ENCODE measurements at places on chromosomes 2 and 18.

DNA sequence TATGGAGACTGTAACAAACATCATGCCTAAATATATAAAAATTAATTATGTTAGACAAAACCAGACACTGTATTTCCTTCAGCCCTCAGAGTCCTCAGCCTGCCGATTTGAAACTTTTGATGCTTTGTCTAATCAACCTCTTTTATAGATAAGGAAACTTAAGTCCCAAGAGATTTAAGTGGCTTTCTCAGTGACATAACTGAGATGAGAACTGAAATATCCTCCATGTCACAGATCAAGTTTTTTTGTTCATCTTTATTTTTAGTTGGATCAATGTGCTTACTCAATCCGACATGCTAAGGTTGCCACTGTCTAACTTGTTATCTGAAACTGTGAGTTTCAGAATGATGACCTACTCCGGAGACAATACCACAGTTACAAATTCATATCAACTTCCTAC is 72.3 kb downstream of the BARD1 start:
- no peak for DNase-seq

GRCh38 chr2:234139755-234140154 is 89.3 kb downstream of the SPP2 start:
- DNase-seq: no peak

- no peak for DNase-seq
These were observed 39.7 kb upstream of the NEDD4L start for GRCh38 chr18:58004317-58004716.

- DNase-seq: no peak
These were observed 50.9 kb downstream of the COL3A1 start for GRCh38 chr2:189024901-189025618.

- DNase-seq: no peak
These were observed 277.0 kb downstream of the NEDD4L start for GRCh38 chr18:58320907-58321561.

- no peak for DNase-seq
These were observed 726.6 kb upstream of the FANCL start for GRCh38 chr2:58967736-58968135.

DNA sequence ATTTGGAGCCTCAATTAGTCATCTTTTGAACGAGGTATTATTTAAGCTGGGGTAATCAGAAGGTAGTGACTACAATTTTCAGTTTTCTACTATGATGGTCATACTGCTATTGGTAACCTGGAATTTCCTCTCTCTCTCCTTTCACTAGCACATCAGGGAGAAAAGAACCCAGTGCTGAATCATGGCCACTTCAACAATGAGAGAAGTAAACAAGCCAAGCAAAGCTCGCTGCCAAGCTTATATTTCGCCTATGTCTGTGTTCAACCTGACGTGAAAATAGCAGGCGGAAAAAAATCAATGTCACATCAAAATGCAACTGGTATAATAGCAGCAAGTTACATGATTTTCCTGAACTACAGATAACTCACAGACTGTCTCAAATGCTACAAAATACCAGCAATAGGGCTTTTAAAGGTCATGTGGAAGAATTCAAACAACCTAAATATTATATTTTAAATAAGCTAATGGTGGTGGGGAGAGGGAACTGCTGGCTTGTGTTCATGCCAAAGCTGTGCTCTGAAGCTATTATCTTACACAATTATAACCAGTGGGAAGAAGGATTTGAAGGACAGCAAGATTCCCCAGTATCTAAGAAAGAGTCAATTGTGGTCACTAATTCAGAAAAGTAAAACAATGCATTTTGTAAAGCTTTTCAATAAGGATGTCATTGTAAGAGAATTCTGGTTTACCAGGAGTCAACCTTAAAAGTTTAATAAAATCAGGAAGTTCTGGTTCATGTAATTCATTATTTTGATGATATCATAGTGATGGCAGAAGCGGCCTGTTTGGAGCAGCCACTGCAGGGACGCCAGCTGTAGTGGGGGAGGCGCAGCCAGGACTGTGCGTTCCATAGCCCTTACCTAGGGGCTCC is 38.0 kb downstream of the RNF152 start:
- DNase-seq: no peak

- no peak for DNase-seq
These were observed 4.4 kb downstream of the GAL3ST2 start for GRCh38 chr2:241780939-241781569.

DNA sequence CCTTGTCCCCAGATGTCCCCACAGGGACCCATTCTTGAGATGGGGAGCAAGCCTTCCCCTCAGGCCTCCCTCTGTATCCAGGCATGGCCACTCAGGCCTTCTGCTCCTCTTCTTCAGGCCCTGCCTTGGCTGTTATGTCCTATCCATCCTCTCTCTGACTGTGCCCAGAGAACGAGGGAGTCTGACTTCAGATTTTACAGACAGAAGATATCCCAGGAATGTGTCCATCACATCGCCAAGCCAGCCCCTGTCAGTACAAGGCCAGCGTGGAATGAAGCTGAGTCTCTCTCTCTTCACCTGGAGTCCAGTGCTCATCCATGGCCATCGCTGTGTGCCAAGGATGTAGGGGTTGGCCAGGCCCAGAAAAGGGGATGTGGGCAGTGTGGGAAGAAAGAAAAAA is 57.6 kb downstream of the SDC1 start:
- DNase-seq: no peak

DNA sequence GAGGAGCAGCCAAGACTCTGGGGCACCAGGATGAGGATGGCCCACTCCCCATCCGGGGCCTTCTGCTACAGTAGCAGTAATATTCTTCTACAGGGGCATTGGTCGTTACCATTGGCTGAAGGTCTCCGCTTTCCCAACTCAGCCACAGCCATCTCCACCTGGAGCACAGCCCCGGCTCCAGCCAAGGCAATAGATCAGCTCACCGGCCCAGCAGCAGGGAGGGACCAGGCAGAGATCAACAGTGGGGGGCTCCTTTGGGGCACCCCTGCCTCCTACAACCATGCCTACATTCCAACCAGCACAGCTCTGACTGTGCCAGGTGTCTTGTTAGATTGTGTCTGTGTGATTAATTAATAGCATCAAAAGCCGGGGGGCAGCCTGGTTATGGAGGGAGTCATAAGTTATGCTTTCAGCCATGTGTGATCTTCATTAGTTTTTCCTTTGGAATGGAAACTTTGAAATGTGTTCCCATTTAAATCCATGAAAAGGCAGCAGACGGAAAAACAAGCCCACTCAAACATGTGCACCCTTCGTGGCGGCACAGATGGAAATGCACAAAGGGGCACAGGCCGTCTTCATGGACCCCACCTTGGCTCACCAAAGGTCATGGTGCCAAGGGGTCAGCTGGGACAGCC is 68.6 kb upstream of the BZW1 start:
- no peak for DNase-seq

DNA sequence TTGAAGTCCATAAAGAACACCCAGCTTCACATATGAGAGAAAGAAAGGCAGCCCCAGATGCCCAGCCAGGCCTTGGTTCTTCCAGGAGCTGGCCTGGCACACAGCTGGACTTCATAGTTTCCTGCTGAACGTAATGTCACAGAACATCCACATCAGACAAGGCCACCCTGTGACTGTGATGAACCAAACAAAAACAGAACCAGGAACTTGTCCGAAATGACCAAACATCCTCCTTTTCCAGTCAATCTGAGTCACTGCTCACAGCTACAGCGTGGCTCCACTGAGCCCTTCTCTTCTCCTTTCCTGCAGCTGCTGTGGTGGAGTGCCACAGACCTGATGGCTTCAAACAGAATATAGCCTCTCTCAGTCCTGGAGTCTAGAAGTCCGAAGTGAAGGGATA is 45.4 kb upstream of the PAPOLG start:
- no peak for DNase-seq

DNA sequence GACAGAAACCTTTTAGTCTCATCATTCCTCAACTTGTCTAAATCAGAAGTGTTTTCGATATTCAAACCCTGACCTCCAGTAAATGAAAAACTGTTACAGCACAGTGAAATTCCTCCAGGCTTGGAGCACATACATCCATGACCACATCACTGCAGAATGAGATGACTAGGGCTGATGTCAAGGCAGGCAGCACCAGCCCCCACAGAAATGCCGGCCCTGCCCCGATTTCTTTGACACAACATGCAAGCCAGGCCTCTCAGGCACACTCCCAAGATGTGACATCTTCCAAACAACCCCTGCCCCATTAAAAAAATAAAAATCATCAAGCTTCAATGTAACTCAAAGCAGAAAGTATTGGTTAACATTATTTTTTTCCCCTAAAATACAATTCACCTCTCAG is 103.3 kb downstream of the CTAGE1 start:
- DNase-seq: no peak

DNA sequence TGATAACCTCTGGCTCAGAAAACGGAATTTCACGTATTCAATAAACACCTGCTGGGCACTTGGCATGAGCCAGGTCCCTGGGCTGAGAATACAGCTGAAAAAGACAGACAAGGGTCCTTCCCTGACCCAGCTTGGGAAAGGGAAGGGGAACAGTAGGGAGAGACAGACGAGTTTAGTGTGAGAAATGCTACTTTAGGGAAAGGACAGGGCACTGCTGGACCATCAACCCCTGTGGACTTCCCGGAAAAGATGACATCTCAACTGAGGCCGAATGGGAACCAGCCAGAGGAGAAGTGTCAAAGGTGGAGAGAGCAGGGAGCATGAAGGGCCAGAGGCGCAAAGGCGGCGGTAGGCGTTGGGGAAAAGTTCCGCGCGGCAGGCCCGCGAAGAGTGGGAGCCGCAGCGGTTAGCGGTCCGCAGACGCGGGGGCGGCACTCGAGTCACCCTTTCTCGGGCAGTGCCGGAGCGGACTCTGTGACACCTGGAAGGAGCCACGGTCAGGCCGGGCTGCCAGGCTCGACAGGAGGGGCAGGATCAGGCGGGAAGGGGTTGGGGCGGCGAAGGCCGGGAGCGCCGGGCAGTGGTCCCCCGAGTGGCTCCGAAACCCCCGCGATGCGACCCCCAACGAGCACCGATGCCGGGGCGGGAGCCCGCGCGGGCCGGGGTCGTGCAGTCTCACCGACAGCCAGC is 519 bp downstream of the TEX261 start:
- no peak for DNase-seq

DNA sequence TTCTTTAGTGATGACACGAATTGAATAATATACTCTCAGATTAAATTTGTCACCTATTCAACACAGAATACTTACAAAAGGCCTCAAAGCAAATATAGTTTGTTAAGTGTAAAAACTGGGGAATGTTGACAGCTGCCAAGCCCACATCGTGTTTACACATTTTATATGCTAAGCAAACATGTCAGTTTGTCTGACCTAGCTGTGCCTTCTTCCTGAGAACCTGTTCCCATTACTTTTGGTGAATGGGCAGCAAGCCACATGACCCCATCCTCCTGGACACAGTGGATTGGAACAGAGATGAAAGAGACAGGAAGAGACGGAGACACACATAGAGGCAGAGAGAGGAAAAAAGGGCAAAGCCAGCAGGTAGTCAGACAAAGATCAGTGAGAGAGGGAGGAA is 22.9 kb upstream of the CUL3 start:
- no peak for DNase-seq

GRCh38 chr18:12085786-12086185 is 7.9 kb upstream of the ANKRD62 start:
- no peak for DNase-seq

- no peak for DNase-seq
These were observed 186.1 kb downstream of the INHBB start for GRCh38 chr2:120531863-120532600.

GRCh38 chr18:78416853-78417252 is 562.8 kb upstream of the SALL3 start:
- DNase-seq: no peak

- DNase-seq: no peak
These were observed 303.1 kb upstream of the VWC2L start for GRCh38 chr2:214107726-214108125.

DNA sequence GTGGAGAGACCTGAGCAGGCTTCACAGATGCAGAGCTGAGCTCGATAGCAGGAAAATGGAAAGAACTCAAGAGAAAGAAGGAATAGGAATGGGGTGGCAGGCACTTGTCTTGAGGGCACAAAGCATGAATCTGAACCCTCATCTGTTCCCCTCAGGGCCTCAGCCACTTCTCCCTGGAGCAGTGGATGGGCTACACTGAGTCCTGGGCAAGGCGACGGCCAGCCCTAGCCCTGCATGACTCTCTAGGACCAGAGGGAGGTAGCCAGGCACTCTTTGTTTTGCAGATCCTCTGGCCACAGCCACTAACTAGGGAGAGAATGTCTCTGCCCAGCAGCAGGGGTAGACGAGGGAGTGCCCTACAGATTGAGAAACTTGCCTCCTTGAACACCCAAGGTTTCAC is 3.4 kb upstream of the TEX51 start:
- DNase-seq: no peak

DNA sequence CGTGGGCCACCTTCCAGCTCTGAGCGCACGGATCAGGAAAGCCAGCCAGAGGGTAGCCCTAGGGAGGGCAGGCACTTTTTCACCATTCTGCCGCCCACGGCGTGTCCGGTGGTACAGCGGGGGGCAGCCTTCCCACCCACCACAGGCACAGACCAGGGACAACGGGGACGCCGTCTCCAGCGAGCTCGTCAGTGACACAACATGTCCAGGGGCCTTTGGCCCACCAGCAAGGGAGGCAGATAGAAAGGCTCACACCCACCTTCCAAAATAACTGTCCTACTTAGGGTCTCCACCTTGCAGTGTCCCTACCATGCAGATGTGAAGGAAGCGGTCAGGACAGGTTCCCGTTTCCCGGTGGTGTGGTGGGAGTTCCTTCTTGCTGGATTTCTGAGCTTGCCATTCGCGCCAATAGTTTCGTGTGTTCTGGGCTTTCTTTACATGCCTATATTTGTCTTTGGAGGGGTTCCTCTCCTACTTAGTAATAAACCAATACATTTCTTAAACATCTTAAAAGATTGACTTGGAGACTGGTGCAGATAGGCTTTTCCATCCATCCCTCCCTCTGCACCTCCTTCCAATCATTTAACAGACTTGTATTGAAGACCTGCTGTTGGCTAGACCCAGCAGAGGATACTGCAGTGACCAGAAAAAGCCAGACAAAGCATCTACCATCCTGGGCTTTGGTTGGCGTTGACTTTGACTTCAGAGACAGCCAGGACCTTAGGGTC is 872 bp downstream of the ASB1 start:
- DNase-seq: no peak

GRCh38 chr2:230765611-230766300 is 53.1 kb downstream of the CAB39 start:
- DNase-seq: no peak

DNA sequence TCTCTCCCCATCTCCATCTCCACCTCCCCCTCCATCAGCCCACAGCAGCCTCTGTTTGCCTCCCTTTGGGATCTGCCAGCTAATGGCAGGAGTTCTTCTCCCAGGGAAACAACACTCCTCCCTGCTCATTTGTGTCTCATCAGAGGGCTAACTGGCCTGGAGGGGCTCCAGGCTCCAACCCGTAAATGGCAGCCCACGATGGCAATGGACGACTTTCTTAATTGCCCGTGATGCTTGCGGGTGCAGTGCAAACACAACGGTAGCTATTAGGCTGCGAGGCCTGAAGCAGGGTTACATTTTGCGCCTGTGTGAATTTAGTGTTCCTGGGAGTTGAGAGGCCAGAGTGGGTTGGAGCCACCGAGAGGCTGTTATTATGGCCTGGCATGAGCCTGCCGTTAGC is 285.1 kb downstream of the TNS1 start:
- DNase-seq: no peak

Data from activated CD8-positive, alpha-beta memory T cell treated with anti-CD3 and anti-CD28 coated beads for 1 hour (primary cell).